ENCODE measurements at places on chromosomes 13 and 19.

DNA sequence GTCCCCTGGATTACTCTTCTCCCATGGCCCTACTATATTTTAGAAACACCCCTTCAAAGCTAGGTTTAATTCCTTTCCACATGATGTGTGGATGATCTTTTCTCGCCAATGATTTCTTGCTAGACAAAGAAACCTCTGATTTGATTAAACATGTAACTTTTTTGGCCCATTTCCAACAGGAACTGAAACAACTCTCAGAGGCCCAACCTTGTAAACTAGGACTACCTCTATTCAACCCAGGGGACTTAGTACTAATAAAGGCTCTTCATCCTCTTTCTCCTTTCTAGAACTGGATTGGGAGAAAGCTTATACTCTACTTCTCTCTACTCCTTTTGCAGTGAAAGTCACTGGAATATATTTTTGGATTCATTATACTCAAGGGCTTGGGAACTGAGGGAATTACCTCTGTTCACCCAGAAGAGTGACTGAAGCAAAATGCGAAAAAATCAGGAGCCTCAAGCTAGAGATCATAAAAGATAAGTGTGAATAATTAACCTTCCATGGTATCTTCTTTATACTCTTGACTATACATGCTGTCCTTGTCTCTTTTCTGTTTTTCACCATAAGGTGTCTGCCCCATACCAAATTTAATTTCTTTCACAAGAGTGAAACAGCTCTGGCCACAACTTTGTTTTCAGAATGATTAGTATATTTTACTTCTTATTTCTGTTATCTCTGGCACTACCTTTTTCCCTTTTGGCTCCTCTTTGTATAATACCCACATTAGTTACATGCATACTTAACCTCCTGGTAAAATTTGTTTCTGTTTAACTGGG is 977.6 kb downstream of the SLITRK5 start:
- DNase-seq = no peak

DNA sequence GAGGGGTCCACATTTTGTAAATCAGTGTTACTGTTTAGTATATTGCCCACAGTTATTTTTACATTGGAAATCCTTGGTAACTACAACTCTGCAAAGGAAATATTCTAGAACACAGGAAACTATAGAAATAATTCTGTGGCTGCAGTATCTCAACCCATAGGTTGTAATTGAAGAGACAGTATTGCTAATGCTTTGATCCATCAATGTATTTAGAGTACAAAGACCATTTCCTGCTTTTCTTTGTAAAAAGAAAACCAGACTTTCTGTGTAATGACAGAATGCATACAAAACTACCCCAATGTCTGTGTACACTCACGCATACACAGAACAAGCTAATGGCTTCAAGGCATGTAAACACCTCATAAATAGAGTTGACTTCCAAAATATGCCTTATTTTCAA is 622.1 kb upstream of the ARGLU1 start:
- no peak for DNase-seq

- peak; percentile 80 for DNase-seq
These were observed 5.6 kb upstream of the DPF1 start for GRCh38 chr19:38229585-38230073.

GRCh38 chr19:11061952-11062351 is 27.3 kb upstream of the LDLR start:
- DNase-seq = no peak

GRCh38 chr19:35211545-35212230 is 16.9 kb downstream of the FAM187B start:
- peak; percentile 58 for DNase-seq

- DNase-seq = no peak
These were observed 367.2 kb downstream of the DNAJC15 start for GRCh38 chr13:43390619-43391018.

DNA sequence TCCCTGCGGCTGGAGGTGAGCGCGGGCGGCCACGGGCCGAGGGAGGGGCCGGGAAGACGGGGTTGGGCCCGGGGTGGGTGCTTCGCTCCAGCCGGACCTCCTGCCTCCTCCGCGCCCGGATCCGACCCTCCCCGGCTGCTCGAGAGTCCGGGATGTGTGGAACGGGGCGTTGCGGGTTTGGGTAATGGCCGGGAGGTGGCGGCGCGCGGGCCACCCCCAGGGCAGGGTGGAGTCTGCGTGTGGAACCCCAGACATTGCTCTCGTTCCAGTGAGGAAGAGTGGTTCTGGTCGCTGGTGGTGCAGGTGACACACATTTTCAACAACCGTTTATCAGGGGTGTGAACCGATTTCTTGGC is 38.8 kb downstream of the ARHGEF7 start:
- no peak for DNase-seq

DNA sequence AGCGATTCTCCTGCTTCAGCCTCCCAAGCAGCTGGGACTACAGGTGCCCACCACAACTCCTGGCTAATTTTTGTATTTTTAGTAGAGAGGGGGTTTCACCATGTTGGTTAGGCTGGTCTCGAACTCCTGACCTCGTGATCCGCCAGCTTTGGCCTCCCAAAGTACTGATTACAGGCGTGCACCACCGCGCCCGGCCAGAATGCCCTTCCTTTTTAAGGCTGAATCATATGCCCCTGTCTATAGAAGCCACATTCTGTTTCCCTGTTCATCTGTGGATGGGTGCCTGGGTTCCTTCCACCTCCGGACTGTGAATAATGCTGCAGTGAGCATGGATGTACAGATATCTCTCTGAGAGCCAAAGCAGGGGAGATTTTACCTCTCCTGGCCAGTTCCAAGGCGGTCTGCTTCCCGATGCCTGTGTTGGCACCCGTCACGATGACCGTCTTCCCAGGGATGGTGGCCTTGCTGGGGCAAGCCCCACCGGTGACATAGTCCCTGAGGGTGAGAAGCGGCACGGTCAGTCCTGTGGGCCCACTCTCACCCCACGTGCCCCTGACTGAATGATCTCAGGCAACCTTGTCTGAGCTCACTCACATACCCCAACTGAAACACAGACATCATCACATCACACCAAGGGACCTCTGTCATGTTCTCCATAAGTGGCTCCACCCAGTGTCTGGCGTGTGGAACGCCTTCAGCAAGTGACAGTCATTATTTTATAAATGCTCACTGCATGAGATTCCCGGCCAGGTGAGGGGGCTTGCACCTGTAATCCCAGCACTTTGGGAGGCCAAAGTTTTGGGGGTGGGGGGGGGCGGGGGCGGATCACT is 4.0 kb downstream of the RDH13 start:
- no peak for DNase-seq

- no peak for DNase-seq
These were observed 11.5 kb upstream of the CCDC97 start for GRCh38 chr19:41298348-41298964.

DNA sequence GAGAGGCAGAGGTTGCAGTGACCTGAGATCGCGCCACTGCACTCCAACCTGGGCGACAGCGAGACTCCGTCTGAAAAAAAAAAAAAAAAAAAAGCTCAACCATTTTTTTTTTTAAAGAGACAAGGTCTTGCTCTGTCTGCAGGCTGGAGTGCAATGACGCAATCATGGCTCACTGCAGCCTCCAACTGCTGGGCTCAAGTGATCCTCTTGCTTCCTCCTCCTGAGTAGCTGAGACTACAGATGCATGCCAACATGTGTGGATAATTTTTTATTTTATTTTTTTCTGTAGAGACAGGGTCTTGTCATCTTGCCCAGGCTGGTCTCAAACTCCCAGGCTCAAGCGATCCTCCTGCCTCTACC is 10.3 kb downstream of the EHD2 start:
- DNase-seq = peak; percentile 38

DNA sequence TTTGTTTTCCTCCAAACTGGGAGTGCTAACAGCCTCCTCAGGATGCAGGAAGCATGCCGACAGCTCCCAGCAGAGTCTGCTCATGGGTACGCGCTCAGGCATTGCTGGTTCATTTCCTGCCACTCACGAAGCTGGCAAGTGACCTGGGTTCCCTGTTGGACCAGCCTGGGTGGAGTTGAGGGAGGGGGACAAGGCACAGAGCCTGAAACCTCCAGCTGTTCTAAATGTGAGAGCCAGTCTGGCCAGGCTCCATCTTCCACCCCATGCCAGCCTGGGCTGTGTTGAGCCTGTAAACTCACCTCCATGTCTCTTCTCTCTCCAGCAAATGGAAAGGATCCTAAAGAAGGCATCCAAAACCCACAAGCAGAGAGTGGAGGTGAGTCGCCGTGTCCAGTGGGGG is 5.0 kb downstream of the FAM32A start:
- DNase-seq = no peak

DNA sequence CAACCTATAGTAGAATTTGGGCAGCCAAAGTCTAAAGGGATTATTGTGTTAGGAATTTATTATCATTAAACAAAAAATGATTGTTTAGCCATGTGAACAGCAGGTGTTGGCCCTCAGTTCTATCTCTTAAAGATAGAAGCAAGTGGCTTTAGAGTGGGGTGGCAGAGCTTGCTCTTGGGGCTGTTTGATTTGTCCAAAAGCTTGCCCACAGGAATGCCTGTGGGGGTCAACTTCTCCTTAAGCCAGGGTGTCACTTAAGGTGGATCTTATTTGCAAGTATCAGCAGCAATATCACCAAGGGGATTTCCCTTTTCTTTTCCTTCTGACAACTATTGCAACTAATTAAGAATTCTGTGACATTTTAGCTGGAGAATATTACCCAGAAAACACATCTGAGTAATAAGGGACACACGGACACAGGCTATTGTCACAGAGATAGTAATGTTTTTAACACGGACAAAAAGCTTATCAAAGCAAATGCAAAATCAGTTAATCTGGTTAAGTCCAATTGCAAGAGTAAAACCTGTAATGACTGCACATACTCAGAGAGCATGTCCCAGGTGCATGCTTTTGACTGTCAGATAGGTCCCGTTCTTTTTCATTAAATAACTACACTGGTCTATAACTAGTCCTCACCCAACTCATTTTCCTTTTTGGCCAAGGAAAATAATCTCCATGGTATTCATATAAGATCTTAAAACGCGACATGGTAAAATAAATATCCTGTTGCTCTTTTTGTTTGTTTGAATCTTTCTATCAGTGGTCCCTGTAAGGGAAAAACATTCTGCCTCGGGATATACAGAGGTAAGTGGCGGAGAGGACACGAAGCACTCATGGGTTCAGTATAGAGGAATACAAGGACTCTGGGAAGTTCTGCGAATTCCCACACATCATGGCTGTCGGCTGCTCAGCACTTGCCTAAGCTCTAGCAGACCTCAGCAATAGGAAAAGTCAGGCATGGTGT is 172.1 kb upstream of the RFC3 start:
- DNase-seq = no peak

DNA sequence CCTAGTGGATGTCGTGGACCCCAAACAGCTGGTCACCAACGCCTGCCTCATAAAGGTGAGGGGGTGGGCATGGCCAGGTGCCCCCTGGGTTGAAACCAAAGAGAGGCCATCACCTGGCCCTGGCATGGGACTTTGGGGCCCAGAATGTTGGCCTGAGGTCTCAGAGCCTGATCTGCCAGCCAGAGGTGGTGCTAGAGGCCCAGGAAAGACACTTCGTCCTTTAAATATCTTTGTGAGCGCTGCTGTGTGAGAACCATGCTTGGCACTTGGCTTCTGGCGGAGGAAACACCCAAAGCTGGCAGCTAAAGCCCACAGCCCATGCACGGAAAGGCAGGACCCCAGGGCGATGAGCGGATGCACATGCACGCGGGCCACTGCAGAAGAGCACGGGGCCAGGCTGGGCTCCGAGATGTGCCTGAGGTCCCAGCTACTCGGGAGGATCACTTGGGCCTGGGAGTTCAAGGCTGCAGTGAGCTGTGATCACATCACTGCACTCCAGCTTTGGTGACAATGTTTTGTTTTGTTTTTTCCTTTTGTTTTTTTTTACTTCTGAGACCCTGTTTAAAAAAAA is 4.3 kb upstream of the ADM5 start:
- no peak for DNase-seq

DNA sequence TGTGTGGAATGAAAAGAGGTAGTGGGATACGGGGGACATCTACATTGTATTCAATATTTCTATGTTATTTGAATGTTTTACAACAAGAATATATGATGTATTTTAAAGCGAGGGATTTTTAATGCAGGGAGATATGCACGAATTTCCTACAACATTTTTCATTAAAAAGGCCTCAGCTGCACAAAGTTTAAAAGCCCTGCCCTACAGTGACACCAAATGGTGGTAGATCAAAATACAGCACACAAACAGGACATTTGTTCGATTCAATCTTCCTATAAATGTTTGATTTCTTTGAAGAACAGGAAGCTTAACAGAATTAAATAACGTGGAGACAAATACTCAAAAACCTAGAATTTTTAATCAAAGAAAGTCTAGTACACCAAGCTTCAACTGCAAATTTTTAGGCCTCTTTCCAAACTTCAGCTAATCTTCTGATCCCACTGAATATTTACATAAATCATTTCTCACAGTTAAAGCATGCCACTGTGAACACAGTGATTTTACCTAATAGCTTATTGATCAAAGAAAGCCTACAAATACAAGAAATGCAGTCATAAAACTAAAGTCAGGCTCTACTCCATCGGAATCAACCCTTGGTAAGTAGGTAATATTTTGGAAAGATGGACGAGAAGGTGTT is 257.2 kb downstream of the DIAPH3 start:
- no peak for DNase-seq

GRCh38 chr19:1491114-1491848 is at the start of gene REEP6:
REEP6 (plus strand) TSS chr19:1491181; CDS start chr19:1491270, 89 bp downstream.
- DNase-seq = no peak

GRCh38 chr13:74037762-74038161 is 96.4 kb downstream of the KLF12 start:
- no peak for DNase-seq

- no peak for DNase-seq
These were observed 11.2 kb downstream of the FEM1A start for GRCh38 chr19:4802711-4803110.

- DNase-seq = no peak
These were observed 22.9 kb downstream of the PLEKHF1 start for GRCh38 chr19:29687897-29688728.

DNA sequence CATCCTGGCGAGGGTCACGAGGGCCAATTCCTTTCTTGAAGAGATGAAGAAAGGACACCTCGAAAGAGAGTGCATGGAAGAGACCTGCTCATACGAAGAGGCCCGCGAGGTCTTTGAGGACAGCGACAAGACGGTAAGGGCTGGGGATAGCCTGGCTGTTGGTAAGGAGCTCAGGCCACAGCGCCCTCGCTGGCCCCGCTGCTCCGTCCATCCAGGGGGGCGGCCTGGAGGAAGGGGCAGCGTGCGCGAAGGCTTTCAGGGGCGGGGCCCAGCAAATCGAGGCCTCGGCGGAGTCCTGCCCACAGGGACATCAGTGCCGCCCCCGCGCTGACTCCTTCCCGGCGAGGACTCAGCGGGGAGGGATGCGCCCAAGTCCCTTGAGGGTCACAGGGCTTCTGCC is 6.9 kb downstream of the F10 start:
- DNase-seq = no peak

GRCh38 chr13:45063261-45063860 is 56.9 kb upstream of the GTF2F2 start:
- DNase-seq = no peak
